ENCODE measurements at places on chromosomes 12 and 14. TPM values are rescaled to one million over a fixed set of nuclear protein-coding genes. Genes with fewer than 3 reads are reported as not detected.

- no peak for DNase-seq
Observed at GRCh38 chr14:50795909-50796308, 35.1 kb downstream of the NIN start.

DNA sequence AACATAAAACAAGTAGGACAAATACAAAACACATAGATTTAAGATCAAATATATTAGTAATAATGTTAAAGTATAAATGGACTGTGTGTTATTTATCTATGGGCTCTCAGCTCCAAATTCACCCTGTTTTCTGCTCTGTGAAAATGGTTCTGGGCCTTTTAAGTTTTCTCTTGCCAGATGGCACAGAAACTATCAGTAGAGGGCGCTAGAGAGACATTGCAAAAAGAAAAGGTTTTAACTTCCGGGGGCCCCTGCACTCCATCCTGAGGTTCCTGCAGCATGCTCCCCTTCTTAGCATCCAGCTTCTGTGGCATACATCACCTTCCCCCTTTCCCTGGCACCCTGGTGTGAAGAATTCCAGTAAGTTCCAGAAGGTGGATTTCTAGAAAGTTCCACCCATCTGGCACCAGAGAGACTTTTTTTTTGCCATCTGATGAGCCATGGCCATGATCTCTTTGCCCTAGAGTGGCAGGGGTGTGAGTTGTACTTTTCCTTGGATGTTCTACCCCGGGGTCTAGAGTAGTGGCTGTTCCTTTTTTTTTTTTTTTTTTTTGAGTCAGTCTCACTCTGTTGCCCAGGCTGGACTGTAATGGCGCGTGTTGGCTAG lies 29.3 kb downstream of the ZCRB1 start:
- no peak for DNase-seq

GRCh38 chr12:15001733-15002382 lies 29.0 kb downstream of the PDE6H start:
- peak; percentile 32 for DNase-seq

- DNase-seq = no peak
Observed at GRCh38 chr14:64673316-64673715, 30.9 kb upstream of the PLEKHG3 start.

Gene SLC39A9
- total RNA-seq = 71.2 TPM

DNA sequence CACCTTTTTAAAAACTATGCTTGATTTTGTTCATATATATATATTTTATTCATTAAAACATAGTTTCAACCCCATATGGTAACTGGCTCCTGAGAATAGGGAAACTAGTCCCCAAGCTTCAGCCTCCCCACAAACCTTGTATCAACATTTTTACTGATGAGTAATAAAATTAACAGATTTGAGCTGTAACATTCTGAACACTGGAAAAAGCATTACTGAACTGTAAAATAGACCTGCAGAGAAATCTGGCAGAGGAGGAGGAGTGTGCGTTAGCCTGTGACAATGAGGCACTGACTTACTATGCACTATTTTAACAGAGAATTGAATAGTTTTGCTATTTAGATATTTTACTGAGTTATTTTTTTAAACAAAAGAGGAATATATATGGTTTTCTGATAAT lies 43.1 kb downstream of the FRS2 start:
- no peak for DNase-seq

DNA sequence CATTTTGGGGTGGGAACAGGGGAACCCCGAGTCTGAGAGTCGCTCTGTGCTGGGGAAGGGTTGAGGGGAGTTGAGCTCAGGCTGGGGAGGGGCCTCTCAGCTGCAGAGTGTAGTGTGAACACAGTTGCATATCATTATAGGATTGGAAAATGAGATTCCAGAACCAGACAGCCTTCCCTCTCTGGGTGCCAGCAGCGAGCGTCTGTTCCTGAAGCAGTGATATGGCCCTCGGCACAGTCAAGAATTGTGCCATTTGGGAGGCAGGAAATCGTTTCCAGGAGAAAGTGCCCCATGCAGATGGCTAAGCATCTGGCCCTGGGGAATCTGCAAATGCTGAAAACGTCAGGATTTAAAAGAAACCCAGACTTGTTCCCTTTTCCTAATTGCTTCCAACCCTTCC lies 70.4 kb upstream of the SFSWAP start:
- DNase-seq = no peak

Gene DDHD1
- 12.7 TPM for total RNA-seq

Gene TOGARAM1
- 17.1 TPM for total RNA-seq

DNA sequence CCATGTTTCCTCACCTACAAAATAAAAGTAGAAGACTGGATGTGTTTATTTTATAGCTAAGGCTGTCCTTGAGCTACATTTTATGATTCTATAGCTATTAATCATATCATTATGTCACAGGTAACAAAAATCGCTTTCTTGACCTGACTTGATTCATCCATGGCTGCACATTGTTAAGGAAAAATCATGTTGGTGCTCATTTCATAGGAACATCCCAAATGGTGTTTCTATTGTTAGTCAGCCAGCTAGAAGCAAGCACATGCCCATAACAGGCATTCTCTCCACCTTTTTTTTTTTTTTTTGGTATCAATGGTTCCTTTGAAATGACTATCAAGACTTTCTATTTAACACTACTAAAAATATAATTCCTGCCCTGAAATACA lies 45.3 kb upstream of the PTHLH start:
- DNase-seq = no peak

DNA sequence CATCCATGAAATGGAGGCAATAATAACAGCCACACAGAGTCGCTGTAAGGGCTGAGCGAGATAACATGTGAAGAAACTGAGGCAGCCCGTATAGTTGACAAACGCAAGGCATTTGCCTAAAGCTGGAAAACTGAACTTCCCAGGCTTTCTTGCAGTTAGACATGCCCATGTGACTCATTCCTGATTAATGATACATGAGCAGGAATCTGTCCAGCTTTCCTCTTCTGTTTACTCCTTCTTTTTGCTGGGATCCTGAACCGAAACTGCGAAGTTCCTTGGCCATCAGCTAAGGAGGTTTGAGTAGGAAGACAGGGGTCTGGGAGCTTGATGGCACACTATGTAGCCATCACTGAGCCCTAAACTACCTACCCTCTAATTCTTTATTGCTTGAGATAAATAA lies 52.2 kb downstream of the ST8SIA1 start:
- no peak for DNase-seq

- no peak for DNase-seq
Observed at GRCh38 chr12:53004178-53004577, 2.1 kb upstream of the EIF4B start.

GRCh38 chr12:27387473-27387872 lies 54.8 kb downstream of the BMAL2 start:
- DNase-seq = no peak

GRCh38 chr14:104442631-104443390 lies 136.8 kb upstream of the C14orf180 start:
- peak; percentile 6 for DNase-seq

Gene A2ML1
- total RNA-seq = 0.09 TPM

Gene DAO
- total RNA-seq = not detected

GRCh38 chr14:100015251-100015655 lies 50.0 kb upstream of the EVL start:
- DNase-seq = no peak

Gene APOF
- total RNA-seq = 0.20 TPM

DNA sequence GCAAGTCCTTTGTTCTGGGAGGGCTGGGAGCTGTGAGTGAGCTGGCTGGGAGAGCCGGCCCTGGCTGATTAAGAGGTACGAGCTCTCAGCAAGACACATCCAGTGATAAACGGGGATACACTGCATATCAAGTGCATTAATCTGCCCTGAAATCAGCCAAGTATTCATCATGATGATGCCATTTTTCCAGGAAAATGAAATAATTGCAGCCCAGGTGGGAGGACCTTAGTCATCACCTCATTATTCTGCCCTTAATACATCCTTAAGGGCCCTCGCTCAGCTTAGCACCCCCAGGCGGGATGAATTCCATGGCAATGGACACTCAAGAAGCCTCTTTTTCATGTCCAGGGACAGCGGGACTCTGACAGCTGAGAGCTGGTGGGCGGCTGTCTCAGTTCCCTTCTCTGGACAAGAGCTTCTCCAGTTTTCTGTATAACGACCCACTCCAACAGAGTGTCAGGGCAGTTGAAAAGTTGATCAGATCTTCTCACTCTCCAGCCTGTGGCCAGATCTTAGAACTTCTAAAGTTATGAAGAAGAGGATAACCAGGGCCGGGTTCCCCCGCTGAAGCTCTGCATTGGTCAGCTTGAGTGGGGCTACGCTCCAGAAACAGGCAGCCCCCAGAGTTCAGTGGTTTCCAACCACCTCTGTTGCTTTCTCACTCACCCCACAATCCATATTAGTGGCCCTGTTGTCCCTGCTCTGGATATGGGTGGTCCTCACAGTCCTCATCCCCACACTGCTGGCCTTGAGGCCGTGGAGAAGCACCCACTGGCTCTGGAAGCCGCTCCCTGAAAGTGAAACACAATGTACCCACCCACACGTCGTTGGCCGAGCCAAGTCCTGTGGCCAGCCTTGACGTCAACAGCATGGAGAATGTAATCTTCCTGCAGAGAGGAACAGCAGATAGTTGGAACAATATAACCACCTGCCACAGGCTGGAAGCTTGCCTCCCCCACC lies 306.2 kb upstream of the DIO3 start:
- peak; percentile 24 for DNase-seq

DNA sequence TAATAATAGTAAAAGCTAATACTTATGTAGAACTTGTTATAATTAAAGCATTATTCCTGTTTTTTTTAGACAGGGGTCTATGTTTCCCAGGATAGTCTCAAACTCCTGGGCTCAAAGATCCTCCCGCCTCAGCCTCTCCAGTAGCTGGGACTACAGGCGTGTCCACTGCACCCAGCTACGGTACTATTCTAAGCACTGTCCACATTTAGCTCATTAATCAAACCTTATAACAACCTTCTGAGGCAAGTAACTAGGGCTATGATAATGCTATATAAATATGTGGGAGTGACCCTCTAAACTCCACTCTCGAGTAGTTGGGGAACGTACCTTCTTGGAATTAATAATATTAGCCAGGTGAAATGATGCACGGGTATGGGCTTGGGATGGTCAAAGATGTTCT lies 60.7 kb upstream of the NR2C1 start:
- no peak for DNase-seq

GRCh38 chr12:128111951-128112350 lies 155.0 kb upstream of the TMEM132C start:
- no peak for DNase-seq

- DNase-seq = no peak
Observed at GRCh38 chr12:48388460-48388859, 37.7 kb upstream of the ZNF641 start.

Gene SLC16A7
- total RNA-seq = 86.5 TPM

Gene HCAR1
- total RNA-seq = 0.20 TPM

DNA sequence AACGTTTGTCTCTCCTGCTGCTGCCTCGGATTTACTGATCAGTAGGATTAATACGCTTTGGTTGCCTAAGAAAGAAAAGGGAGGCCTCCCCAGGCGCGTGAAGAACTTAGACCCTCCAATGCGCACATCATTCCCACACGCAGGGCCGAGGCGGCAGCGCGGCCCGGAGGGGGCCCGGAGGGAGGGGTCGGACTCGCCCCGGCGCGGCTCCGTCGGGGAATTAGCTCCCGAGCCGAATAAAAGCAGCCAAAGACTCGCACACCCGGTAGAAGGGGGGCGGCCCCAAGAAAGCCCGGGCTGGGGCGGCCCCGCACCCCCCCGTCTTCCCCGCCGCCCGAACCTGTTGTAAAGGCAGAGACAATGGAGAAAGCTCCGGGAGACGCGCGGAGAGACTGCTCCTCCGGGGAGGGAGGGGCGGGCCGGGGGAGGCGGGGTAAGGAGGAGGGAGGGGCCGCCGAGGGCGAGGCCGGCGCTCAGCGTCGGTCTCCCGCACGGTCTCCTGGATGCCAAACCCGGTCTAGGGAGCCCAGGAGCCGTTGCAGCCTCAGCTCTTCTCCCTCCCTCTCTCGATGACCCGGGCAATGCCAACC lies at the start of gene NELL2:
Gene NELL2 (minus strand): TSS at position 362 of the 590 bp plus-strand sequence. CDS start 446 bp downstream, outside the sequence.
- DNase-seq = peak; percentile 36

- DNase-seq = no peak
Observed at GRCh38 chr12:44227616-44228015, 391.7 kb downstream of the TMEM117 start.

Gene DNAH10
- total RNA-seq = 0.23 TPM

GRCh38 chr12:1819050-1819449 lies 1.3 kb upstream of the LRTM2 start:
- DNase-seq = no peak

Gene C12orf56
- 0.52 TPM for total RNA-seq

- no peak for DNase-seq
Observed at GRCh38 chr12:53722450-53723041, 4.7 kb downstream of the CALCOCO1 start.

GRCh38 chr12:2111826-2112225 lies 59.0 kb downstream of the CACNA1C start:
- DNase-seq = no peak

DNA sequence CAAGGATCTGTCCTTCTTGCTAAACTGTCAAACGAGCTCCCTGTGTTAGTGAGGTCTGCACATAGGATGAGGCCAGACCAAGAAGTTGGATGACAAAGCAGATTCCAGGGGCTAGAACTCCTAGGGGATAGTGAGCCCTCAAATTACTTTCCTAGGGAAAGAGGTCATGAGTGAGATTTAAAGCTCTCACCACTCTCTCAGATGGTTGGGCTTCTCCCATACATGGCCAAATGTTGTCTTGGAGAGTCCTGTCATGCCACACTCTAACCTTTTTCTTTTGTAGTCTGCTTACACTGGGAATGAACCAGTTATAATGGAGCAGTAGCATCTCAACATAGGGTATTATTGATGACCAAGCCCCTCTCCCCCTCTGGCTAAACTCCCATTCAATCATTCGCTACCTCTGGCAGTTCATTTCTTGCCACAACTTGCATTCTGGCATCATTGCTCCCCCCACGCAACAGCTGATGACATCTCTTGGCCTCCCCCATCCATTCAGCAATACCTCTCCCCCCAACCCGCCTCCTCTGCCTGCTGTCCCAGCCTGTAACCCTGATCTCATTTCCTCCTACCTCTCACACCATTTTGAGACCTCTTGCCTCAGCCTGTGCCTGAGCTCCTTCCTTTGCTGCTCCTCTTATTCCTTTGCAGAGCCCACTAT lies 64.7 kb upstream of the CISTR start:
- DNase-seq = no peak

GRCh38 chr14:95577067-95577800 lies 42.4 kb downstream of the GLRX5 start:
- no peak for DNase-seq

GRCh38 chr14:101449114-101449513 lies 112.2 kb upstream of the DIO3 start:
- DNase-seq = no peak

Gene ATG101
- 38.6 TPM for total RNA-seq
